ENCODE measurements at places on chromosomes 2 and 18. TPM values are rescaled to one million over a fixed set of nuclear protein-coding genes. Genes with fewer than 3 reads are reported as not detected.

DNA sequence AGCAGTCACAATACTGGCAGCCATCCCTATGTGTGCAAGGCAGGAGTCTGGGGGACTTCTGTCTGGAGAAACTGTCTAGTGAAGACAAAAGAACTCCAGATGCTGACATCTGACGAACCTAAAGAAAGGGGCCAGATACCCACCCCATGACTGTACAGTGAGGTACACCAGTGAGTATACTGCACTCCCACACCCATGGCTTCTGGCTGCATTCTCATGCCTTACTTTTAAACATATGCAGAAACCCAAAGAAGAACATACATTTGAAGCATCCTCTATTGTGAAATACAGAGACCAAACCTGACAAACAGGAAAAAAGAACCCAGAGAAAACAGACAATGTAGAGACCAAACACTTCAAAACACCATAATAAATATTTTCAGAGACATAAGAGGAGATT lies 102.2 kb downstream of the ACTR3 start:
- peak; percentile 66 for DNase-seq

DNA sequence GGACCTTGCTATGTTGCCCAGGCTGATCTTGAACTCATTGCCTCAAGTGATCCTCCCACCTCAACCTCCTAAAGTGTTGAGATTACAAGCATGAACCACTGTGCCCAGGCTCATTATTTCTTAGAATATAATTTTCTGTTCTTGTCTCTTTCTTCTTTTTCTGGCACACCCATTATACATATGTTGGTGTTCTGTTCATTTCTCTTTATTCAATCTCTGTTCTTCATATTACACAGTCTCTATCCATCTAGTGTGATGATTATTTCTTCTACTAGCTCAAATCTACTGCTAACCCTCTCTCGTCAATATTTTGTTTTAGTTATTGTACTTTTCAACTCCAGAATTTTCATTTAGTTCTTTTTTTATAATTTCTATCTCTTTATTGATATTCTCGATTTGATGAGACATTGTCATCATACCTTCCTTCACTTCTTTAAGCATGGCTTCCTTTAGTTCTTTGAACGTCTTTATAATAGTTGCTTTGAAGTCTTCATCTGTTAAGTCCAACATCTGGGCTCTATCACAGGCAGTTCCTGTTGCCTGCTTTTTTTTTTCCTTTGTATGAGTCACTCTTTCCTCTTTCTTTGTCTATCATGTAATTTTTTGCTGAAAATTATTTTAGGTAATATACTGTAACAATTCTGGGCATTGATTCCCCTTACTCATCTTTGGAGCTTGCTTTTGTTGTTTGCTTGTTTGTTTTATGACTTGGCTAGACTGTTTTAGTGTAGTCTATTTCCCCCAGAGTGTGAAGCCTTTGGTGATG lies 196.4 kb upstream of the NABP1 start:
- peak; percentile 11 for DNase-seq

UGT1A8 gene
- total RNA-seq = under 0.01 TPM

- DNase-seq = no peak
These were observed 137.1 kb downstream of the COL6A3 start for GRCh38 chr2:237276716-237277490.

PAIP2B gene
- total RNA-seq = 5.2 TPM

DNA sequence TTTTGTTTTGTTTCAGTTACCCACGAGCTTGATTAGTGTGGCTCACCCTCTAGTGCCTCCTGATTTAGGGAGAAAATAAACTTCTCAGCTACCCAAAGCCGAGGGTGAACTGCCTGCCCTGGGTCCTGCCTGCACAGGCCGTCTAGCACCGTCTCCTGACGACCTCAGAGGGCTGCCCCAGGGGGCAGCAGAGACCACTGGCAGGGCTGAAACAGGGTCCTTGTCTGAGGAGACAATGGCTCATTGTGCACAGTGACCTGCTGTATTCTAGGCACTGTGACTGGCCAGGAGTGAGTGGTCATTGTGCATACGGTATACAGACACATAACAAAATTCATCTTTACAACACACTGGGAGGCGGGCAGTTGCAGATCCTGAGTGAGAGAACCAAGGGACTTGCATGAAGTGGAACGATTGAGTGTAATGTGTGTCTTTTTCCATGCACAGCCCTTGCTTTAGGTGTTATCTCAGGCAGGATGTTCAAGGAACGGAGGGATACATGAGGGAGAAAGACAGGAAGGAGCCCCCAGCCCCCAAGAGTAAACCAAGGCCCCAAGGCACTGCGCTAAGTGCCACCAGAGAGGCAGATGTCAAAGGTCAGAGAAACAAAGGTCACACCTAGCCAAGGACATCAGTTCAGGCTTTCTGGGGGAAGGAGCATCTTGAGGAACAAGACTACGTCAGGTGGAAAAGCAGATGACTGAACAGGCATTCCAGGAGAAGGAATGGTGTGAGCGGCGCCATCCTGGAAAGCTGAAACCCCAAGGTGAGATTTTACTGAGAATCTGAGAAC lies 421.3 kb downstream of the LPIN1 start:
- no peak for DNase-seq

- DNase-seq = peak; percentile 73
These were observed 100.3 kb upstream of the NEDD4L start for GRCh38 chr18:57943723-57944122.

DNA sequence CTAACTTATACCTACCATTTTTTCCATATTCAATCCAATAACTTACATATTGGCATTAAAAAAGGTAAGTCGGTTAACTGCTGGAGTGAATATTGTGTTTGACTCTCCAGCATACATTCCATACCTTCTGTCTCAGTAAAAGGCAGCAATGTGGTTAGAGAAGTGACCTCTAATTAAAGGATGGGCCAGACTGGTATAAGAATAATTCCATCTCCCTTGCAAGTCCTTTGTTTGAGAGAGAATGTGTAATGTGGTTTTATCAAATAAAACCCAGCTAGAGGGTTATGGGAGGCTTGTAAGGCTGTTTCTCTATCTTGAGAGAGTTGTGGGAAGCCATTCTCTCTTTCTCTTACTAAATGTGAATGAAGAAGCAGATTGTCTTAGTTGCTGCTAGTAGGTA lies 289.3 kb upstream of the TCF4 start:
- DNase-seq = no peak

DNA sequence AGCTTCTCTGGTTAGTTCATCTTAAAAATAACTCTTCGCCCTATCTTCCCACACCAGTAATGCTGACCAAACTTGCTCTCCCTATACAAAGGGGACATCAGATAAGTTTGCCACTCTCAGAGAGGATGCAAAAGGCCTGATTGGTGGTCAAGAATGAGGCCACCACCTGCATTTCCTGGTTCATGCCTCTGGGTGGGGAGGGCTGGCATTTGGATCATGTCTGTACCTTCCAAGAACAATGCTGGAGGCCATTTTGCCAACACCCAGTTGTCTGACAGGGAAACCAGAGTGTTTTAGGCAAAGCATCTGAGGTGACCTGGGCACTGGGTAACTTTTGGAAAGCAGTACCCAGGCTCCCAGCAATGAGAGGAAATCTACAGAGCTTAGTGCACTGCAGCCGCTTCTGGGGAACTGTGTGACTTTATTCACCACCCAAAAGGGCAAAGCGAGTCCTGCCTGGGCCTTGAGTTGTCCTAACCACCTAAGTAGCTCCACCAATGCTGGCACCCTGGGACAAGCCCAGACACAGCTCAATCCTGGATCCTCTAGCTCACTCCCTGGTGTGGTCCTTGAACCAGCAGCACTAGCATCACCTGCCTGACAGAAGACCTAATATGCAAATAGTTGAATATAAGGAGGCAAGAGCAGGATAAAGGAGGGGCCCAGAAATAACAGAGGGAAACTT lies 35.1 kb downstream of the CAPN13 start:
- no peak for DNase-seq

PIEZO2 gene
- total RNA-seq = under 0.01 TPM

GPBAR1 gene
- total RNA-seq = under 0.01 TPM

- no peak for DNase-seq
These were observed 135.5 kb downstream of the PDE1A start for GRCh38 chr2:182291296-182291695.

DNA sequence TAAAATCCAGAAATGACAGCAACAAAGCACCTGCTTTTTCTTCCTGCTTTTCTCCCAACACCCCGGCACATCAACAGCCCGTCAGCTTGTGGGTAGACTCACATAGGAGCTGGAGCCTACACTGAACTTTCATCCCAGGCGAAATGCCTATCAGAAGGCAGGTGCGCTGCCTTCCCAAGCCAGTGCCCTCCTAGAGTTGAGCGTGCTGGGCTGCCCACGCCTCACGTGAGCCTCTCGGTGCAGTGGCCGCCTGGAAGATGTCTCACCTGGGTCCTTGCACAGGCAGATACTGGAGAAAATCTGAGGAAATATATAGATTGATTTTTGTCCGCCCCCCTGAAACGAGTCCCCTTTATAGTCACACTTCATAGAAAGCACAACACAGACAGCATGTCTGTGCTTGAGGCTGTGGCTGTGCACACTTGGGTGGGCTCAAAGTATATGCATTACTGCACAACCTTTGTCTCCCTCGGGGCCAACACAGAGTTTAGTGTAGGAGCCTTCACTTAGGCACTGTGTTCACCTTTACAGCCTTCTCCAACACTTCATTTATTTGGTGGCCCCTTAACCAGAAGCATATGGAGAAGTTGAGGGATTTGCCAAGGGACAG lies 112.5 kb downstream of the SMAD7 start:
- DNase-seq = no peak

GRCh38 chr2:164515030-164515429 lies 106.3 kb downstream of the GRB14 start:
- no peak for DNase-seq

GRCh38 chr2:56357655-56358295 lies 174.0 kb downstream of the CCDC85A start:
- DNase-seq = no peak

DNA sequence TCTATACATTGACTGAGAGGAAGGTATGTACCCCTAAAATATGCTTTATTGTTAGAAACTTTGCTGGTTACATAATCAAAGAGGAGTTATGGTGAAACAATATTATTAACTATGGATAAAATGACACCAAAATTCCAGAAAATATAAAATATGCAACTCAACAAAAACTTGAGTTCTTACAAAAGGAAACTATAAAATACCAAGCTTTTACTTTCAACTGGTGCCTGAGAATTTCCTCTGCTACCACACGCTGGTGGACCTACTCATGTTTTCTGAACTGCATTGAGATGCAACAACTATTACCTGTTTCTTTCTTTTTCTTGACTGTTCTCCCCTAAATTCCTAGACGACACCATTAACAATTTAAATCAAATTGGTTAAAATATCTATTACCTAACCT lies 8.2 kb upstream of the NFE2L2 start:
- no peak for DNase-seq

GRCh38 chr18:58624011-58624410 lies 4.9 kb downstream of the ALPK2 start:
- no peak for DNase-seq

HES6 gene
- total RNA-seq = 44.3 TPM

DNA sequence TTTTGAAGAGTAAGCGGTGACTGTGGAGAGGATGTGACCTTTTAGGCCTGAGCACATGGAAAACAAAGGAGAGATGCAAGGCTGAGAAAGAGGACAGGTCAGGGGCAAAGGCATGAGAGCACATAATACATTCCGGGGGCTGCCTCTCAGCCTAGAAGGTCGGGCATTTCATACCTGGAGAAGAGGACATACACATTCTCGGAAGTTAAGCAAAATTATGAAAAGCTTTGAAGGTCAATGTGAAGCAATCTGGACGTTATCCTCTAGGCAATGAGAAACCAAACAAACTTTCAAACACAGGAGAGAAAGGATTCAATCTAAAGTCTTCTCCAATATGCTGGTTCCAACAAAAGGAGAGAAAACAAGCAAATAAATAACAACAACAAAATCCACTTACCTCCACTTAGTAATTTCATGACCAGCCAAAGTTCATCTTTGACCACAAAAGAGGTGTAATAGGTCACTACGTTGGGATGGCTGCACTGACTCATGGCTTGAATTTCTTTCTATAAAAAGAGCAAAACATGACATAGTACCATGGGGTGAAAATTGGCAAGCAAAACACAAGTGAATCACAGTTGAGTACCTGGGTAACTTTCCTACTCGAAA lies 80.4 kb downstream of the STK39 start:
- peak; percentile 89 for DNase-seq

GRCh38 chr2:138469411-138469810 lies 32.2 kb upstream of the SPOPL start:
- no peak for DNase-seq

ZNF892 gene
- total RNA-seq = 5.8 TPM

COL5A2 gene
- total RNA-seq = 9.3 TPM

DNA sequence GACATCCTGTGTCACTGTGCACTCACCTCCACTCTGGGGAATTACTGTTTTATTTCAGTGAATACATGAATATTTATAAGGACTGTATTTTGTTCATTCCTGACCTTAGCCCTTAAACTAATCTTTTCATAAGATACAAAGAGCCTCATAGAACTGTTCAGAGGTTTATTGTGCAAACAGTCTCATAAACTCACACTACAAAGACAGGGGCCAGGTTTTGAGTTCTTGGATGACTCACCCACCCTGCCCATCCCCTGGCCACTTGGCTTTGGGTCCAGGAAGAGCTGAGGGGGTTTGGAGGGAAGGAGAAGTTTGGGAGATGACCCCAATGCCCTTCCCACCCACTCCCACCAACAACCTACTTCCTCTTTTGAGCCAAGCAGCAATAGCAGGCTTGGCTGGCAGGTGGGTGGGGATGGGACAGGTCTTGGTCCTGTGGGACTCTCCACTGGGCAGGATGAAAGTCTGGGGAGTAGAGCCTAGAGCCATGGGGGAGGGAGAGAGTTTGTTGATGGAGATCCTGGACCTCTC lies 43.1 kb upstream of the IL1R2 start:
- DNase-seq = no peak

DNA sequence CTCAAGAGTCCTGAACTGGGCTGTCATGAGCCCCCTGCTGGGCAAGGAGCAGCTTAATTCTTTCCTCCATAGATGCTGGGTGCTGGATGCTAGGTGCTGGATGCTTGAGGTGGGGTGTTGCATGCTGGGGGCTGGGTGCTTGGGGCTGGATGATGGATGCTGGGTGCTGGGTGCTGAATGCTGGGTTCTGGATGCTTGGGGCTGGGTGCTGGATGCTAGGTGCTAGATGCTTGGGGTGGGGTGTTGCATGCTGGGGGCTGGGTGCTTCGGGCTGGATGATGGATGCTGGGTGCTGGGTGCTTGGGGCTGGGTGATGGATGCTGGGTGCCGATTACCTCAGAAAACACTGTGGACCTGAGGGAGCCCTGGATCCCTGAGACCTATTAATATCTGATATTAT lies 837.7 kb downstream of the GALR1 start:
- DNase-seq = no peak

DNA sequence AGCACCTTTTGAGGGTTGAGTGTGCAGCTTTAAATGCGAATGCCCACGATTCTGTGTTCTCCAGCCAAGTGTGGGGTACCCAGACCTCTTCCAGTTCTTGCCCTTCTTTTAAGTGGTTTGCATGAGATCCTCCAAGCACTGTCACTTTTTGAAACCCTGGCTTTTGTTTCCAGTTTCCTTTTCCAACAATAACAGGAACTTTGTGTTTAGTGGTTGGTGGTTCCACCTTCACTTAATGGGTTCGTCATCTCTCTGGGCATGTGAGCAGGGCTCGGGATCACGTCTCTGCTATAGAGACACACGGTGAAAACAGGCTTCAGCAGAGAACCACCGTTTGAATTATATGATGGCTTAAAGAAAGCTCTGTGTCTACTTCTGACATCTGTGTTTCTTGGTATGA lies 197.6 kb downstream of the LDLRAD4 start:
- DNase-seq = no peak
